ENCODE measurements at places on chromosomes 16 and 17.
A peak's percentile ranks its signal among the peaks of the same experiment; 100 is the strongest.

DNA sequence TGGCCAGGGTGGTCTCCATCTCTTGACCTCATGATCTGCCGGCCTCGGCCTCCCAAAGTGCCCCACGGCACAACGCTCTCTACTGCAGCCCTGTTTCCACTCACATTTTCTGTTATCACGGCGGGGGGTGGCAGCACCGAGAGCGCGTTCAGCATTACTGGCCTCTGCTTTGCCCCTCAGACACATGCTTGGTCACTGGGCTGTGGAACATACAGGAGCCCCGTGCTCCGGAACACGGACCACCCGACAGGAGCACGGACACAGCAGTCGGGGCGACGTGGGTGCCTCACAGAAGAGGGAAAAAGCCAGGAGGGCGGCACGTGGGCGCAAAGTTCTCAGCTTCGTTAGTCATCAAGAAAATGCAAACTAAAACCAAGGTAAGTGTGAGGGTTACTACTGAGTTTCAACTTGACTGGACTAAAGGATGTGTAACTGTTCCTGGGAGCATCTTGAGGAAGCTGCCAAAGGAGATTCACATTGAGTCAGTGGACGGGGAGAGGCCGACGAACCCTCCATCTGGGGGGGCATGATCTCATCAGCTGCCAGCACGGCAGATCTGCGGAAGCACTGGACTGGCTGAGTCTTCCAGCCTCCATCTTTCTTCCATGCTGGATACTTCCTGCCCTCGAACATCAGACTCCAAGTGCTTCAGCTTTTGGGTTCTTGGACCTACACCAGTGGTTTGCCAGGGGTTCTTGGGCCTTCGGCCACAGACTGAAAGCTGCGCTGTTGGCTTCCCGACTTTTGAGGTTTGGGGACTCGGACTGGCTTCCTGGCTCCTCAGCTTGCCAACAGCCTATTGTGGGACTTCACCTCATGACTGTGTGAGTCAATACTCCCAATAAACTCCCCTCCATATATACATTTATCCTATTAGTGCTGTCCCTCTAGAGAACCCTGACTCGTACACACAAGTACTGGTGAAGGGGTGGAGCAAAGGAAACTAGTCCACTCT is 106.8 kb downstream of the ZNF778 start:
- peak; percentile 39 for DNase-seq

DNA sequence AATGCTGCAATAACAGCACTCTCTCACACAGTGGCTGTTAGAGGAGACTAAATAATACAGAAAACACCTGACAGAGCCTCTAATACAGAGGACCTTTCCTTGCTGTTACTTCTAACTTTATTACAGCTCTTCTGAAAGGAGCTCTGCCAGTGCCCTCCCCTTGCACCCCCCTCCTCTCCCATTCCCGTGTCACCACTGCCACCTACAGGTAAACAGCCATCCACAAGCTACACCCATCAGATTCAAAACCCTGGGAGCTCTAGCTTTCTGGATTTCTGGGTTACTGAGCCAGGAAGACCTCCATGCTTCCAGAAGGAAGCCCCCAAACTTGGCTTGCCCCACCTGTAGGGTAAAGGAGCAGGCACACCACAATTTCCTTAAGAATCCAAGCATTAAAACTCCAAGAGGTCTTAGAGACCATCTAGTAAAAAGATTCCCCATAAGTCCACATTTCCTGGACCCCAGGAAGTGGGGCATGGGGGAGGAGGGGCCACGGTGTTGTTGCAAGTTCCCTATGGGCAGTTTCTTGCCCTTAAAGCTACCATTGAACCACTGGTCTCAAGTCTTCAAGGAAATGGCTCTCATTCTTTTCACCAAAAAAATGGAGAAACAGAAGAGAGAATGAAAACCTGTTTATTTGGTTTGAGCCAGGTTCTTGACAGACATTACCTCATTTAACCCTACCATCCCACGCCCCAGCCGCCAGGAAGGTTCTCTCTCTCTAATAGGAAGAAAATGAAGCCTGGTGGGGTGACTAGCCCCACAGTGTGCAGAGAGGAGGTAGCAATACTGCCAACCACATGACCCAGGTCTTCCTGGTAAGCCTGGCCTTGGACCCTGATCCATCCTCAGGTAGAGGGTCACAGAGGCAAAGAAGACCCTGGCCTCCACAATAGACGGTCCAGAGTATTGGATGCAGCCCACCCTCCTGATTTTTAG is 52.8 kb downstream of the TOM1L2 start:
- DNase-seq: peak; percentile 22

- DNase-seq: no peak
These were observed 1.3 kb downstream of the WNK4 start for GRCh38 chr17:42781639-42782165.

DNA sequence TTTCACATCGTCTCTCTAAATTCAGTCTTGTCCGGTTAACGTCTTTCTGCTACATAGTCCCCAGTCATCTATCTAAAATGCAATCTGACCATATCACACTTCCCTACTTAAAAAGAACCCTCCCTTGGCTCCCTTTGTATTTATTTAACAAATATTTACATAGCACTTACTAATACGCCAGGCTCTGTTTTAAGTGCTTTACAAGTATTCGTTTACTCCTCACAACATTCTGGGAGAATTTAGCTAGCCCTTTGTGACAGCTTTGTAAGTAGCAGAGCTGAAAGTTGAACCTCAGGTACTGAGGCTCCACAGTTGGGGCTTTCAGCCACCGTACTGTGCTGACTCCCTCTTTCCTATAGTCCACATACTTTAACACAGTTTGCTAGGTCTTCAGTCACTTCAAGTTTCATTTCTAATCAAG is 9.2 kb downstream of the PAFAH1B1 start:
- DNase-seq: no peak

DNA sequence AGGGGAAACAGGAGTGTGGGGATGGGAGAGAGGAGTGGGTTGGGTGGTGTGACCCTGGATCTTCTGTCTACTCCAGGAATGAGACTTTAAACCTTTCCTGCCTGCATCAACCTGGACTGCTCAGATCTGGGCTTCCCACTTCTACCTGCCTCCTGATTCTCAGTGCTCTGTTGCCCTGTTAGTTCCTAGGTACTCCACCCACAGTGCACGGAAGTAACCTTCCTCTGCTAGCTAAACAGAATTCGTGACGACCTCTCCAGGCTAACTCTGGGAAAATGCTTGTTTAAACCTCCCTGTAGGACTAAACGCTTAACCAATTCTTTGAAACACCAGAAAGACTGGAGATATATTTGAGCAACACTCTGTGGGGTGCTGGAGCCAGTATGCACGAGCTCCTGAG is 83.4 kb upstream of the CLEC3A start:
- no peak for DNase-seq

GRCh38 chr16:88078111-88078775 is 127.0 kb downstream of the BANP start:
- DNase-seq: no peak

DNA sequence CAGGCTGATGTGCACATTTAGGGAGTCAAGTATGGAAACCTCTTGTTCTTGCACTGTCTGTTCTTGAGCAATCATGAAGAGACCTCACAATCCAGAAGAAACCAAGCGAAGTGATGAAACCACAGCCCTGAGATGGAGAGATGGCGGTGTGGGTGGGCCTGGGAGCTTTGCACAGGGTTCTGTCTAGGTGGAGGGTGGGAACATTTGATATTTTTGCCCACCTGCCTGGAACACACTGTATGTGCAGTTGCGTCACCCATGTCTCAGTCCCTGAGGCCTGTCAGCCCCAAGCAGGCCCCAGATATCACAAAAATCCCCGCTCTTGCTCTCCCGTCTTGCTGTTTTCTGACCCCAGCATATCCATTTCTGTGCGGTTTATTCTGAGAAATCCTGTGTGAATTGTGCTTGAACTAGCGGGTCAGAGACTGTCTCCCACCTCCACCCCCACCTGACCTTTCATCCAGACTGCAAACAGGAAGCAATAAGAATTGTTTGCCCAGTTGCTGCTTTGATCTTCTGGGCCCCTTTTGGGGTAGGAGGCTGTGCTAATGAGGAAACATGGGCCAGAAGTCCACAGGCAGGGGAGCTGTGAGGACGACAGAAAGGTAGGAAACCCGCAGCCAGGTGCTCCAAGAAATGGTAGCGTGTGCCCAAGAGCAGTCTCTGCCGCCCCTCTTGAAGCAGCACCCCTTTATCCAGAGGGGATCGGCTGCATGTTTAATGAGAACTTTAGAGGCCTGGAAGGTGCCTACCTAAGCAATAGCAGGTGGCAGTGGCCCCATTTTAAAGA is 183.8 kb downstream of the CCDC182 start:
- no peak for DNase-seq

- DNase-seq: no peak
These were observed 743 bp downstream of the ZNF624 start for GRCh38 chr17:16652847-16653366.

GRCh38 chr17:55200904-55201303 is 63.9 kb upstream of the HLF start:
- no peak for DNase-seq

- DNase-seq: no peak
These were observed 373.4 kb downstream of the CNTNAP4 start for GRCh38 chr16:76650582-76650981.

DNA sequence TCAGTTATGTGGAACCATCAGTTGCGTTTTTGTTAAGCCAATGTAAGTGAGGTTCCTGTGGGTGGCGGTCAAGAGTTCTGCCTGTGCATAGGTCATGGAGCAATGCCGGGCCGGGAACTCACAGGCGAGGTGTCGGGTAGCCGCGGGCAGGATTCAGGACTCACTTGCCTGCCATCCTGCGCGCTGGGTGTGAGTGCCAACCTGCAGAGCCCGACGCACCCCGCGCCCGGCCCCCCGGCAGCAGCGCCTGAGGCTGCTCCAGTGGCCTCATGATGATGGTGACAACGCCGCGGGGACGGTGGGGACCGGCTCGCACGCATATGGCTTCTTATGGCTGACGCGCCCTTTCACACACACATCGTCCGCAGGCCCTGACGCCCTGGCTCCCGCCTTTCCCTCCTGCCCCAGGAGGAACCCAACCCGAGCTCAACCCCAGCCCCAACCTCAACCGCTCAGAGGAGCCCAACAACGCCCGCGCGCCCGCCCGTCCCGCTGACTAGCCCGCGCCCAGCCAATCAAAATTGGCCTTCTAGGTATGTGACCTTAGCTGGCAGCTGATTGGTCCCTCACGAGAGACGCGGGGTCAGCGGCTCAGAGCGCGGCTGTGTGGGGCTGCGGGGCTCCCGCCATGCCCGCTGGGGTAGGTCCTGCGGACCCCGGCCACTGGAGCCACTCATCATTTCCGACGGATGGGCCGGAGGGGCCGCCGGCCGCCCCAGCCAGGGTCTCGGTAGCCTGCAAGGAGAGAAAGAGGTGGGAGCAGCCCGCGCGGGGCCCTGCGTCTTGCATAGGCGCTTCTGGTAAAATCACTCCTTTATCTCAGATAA is at the start of gene C16orf95:
Gene C16orf95 (minus strand): TSS at position 470 of the 827 bp plus-strand sequence. CDS start 150 bp downstream, at position 320.
- DNase-seq: peak; percentile 96

GRCh38 chr16:31487720-31488467 is 5.0 kb downstream of the SLC5A2 start:
- peak; percentile 33 for DNase-seq

- no peak for DNase-seq
These were observed 319.4 kb downstream of the XYLT1 start for GRCh38 chr16:17151335-17151734.

DNA sequence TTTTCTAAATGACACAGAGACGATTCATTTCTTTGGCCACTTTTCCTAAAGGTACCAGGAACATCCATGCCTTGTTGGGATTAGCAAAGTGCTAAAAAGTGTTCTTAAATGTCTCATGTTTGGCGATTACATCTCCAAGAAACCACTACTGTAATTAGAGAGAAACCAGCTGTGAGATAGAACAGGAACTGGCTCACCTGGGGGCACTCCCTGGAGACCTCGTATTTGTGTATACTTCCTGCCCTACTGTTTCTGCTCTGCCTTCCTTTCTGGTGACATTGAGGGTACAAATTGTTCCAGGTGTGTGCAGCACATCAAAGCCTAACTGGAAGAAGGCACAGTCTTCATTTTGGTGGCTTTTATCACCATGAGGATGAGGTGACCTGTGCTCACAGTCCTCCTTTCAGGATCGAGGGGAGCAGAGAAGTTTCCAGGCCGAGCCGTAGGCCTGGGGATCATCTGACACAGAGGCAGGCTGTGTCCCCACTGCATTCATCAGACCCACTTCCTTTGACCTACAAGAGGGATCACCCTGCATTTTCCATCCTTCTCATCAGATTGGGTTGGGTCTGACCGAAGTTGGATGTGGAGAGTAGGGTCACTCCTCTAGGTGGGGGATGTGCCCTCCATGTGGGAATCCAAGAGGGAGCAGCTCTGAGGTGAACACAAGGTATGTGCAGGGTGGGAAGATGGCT is 23.7 kb downstream of the CCL4 start:
- no peak for DNase-seq

- no peak for DNase-seq
These were observed 167.3 kb upstream of the CDH5 start for GRCh38 chr16:66199189-66199588.

DNA sequence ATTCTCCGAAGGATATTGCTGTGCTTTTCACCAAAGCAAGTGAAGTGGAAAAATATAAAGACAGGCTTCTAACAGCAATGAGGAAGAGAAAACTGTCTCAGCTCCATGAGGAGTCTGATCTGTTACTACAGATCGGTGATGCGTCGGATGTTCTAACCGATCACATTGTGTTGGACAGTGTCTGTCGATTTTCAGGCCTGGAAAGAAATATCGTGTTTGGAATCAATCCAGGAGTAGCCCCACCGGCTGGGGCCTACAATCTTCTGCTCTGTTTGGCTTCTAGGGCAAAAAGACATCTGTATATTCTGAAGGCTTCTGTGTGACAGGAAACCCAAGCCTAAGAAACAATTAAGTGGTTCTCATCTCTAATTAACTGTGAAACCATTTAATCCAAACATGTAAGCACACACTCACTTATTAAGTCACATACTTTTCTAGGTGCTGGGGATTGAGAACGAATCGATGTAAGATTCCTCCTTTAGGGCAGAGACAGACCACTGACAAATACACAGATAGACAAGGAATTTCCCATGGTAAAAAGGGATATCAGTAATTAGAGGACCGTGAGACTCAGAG is 22.8 kb downstream of the SLFN5 start:
- no peak for DNase-seq

- DNase-seq: no peak
These were observed 132.6 kb downstream of the ZNF778 start for GRCh38 chr16:89349947-89350633.

GRCh38 chr16:54397838-54398237 is 111.3 kb upstream of the IRX3 start:
- DNase-seq: no peak
